ENCODE measurements at places on chromosomes 16 and 17. TPM values are rescaled to one million over a fixed set of nuclear protein-coding genes. Genes with fewer than 3 reads are reported as not detected.

- H3K27ac ChIP-seq = no peak overlapping the region
- no peaks in the 10 kb centered on the region for H3K27me3 ChIP-seq
- peaks cover 7% of the 10 kb centered on the region for H3K36me3 ChIP-seq
- DNase-seq = no peak
- no peaks in the 10 kb centered on the region for H3K4me1 ChIP-seq
Observed at GRCh38 chr16:60739737-60740683, 1296.2 kb downstream of the CDH8 start.

GRCh38 chr16:785563-786535 is 2.3 kb downstream of the RPUSD1 start:
- H3K4me1 ChIP-seq = peaks cover 18% of the 10 kb centered on the region
- peaks cover 4% of the 10 kb centered on the region for H3K36me3 ChIP-seq
- H3K27ac ChIP-seq = peak overlapping the region; percentile 18
- peak overlapping the region; percentile 54 for H3K4me3 ChIP-seq
- H3K27me3 ChIP-seq = no peaks in the 10 kb centered on the region

- H3K27ac ChIP-seq = no peak overlapping the region
- H3K36me3 ChIP-seq = no peaks in the 10 kb centered on the region
- DNase-seq = no peak
- H3K4me3 ChIP-seq = no peak overlapping the region
Observed at GRCh38 chr16:1832838-1833454, 5.9 kb downstream of the FAHD1 start.

- no peaks in the 10 kb centered on the region for H3K27me3 ChIP-seq
- no peak overlapping the region for H3K4me3 ChIP-seq
Observed at GRCh38 chr16:69017036-69017783, 88.2 kb upstream of the HAS3 start.

- no peak overlapping the region for H3K4me3 ChIP-seq
- DNase-seq = no peak
- no peaks in the 10 kb centered on the region for H3K36me3 ChIP-seq
- H3K27me3 ChIP-seq = no peaks in the 10 kb centered on the region
Observed at GRCh38 chr16:80695020-80695419, 109.4 kb downstream of the CDYL2 start.

GRCh38 chr17:29157310-29157709 is 22.9 kb downstream of the MYO18A start:
- DNase-seq = no peak
- no peaks in the 10 kb centered on the region for H3K27me3 ChIP-seq

DNA sequence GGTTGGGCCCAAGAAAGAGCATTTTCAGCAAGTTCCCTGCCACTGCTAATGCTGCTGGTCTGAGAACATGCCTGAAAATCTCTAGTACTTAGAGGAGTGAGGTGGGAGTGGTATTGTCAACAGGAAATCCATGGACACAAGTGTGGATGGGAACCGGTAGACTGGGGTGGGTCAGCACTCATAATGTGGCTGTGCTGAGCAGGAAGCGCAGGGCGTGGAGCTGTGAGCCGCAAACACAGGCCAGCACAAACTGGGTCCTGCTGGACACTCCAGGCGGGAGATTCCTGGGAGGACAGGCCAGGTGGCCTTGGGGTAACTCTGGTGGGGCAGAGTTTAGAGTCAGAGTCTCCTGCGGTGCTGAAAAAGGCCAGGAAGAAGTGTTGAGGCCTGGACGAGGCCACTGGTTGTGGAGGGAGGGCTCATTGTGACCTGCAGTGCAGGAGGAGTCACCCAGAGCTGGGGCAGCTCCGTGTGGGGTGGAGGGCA is 62.6 kb downstream of the BANP start:
- H3K27me3 ChIP-seq = no peaks in the 10 kb centered on the region
- no peak for DNase-seq
- H3K36me3 ChIP-seq = peaks cover 56% of the 10 kb centered on the region
- no peak overlapping the region for H3K27ac ChIP-seq
- H3K4me3 ChIP-seq = no peak overlapping the region

GRCh38 chr16:88432753-88433152 is 20.3 kb upstream of the ZFPM1 start:
- peaks cover 11% of the 10 kb centered on the region for H3K4me1 ChIP-seq
- H3K27me3 ChIP-seq = no peaks in the 10 kb centered on the region
- no peaks in the 10 kb centered on the region for H3K36me3 ChIP-seq
- DNase-seq = no peak
- H3K4me3 ChIP-seq = no peak overlapping the region
- H3K27ac ChIP-seq = no peak overlapping the region

KRT13 gene
- not detected for polyA plus RNA-seq

TMEM235 gene
- polyA plus RNA-seq = not detected

OMG gene
- polyA plus RNA-seq = not detected
